ENCODE measurements at places on chromosomes 7 and 10.

DNA sequence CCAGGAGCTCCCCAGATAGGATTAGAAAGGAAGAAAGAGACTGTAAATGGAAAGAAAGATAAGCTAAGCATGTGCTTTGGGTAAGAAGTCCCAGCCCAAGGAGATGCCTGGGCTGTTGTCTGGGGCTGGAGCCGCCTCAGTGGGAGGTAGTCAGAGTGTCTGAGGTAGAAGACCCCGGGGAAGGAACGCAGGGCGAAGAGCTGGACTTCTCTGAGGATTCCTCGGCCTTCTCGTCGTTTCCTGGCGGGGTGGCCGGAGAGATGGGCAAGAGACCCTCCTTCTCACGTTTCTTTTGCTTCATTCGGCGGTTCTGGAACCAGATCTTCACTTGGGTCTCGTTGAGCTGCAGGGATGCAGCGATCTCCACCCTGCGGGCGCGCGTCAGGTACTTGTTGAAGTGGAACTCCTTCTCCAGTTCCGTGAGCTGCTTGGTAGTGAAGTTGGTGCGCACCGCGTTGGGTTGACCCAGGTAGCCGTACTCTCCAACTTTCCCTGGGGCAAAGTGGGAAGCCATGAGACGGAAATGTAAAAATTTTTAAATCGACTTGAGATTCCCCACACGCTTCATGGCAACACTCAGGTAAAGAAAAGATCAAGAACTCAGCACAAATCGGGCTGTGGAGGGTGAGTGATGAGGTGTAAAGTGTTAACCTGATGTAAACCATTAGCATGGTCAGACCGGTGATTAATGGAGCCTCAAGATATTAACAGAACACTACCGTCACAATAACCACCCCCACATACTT, 1.3 kb downstream of the HOXA1 start:
- DNase-seq: no peak

DNA sequence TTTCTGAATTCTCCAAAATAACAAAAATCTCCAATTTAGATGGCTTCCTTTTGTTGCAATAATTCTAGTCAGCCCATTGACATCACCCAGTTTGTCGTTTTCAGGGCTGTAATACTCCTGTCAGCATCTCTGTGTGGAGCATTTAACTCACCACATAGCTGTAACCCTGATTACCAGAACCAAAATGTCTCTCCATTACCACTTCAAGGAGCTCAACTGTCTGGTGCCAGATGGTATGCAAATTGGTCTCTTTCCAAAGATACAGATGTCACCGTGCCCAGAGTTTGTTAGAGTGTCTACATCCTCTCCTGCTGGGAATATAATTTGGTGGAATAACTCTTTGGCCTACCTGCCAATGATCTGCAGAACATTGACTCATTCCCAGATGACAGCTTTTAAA, 350.3 kb upstream of the POT1 start:
- no peak for DNase-seq

GRCh38 chr7:23458044-23458443, 12.2 kb downstream of the IGF2BP3 start:
- no peak for DNase-seq

DNA sequence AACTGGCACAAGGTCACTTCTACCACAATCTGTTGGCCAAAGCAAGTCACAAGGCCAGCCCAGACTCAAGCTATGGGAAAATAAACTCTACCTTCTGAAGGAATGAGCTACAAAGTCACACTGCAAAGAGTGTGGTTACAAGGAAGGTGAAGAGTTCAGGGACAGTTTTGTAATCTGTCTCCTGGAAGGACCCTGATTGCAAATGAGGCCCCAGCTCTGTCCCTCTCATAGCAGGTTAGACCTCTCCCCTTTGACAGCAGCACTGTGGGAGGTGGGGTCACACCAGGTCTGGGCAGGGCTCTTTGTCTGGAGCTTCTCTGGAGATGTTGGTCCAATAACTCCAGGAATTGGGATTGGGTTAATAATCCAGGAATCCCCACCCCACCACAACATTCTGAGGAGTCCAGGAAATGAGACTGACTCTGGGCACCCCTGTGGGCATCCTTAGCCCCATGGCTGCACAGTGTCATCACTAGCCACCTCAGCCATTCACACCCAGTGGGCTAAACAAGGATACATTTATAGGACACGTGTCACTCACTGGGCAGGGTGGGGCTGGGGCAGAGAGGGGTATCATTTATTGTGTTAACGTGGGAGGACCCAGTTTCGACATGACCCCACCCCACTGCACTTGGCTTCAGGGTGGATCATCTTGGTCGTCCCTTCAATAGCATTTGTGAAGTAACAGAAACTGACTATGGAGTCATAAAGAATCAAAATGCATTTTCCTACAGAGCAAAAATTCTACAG, 23.7 kb upstream of the C10orf105 start:
- DNase-seq: no peak

- DNase-seq: no peak
These were observed 47.3 kb downstream of the ITGA8 start for GRCh38 chr10:15672469-15672868.

DNA sequence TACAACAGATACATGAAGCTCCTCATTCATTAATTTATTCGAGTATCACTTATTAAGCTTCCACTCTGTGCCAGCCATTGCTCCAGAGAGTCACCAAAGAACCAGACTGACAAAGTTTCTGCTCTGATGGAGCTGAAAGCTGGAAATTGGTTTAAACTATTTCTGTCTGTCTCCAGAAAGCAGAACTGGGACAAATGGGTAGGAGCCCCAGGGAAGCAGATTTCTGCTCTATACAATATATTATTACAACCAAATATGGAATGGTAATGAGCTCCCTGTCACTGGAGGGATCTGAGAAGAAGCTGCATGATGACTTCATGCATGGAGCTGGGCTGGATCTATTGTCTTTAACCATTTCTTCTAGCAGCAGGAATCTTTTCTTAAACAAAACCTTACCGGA, 165.4 kb upstream of the ADO start:
- no peak for DNase-seq

DNA sequence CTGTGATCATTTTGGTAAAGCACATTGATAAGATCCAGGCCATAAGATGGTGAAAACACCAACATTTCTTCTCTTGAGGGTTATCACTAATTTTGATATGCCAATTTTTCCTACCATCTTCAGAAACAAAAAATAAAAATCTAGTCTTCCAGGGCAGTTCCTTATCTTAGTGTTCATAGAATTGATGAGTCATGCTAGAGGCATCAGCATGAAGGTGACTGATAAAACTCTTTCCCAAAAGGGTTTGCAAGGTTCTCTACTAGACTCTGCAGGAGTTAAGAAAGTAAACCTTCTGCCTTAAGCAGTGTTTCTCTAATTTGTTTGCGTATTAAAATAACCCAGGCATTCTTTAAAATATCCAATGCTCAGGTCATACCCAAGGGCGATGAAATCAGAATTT, 483.1 kb upstream of the CNTNAP2 start:
- no peak for DNase-seq

GRCh38 chr10:70478191-70479164, at the start of gene PALD1:
TSS of gene PALD1 (plus strand) at chr10:70478767. CDS start at chr10:70525952, 47,185 bp downstream.
- DNase-seq: peak; percentile 14

DNA sequence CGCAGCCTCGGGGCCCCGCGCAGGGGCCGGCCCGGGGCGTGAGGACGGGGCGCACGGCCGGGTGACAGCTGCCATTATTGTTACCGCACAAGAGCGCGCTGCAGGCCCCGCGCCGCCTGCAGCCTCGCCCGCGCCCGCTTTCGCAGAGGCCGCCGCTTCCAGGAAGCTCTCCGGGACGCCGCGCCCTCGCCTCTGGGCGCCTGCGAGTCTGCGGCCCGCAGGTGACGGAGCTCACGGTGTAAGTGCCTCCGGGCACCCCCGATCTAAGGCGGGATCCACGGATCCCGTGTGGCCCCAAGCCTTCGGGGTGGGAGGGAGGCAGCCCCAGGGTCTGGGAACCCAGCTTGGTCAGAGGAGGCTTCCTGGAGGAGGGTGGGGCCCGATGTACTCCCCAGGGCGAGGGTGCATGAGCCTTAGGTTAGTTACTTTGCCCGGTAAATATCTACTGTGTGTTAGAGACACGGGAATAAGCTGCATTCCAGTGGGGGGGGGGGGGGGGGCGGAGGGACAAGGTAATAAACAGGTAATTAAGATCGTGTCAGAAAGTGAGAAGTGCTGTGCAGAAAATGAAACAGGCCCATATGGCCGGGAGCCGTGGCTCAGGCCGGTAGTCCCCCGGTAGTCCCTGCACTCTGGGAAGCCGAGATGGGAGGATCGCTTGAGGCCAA, 638 bp downstream of the IQCE start:
- DNase-seq: no peak

DNA sequence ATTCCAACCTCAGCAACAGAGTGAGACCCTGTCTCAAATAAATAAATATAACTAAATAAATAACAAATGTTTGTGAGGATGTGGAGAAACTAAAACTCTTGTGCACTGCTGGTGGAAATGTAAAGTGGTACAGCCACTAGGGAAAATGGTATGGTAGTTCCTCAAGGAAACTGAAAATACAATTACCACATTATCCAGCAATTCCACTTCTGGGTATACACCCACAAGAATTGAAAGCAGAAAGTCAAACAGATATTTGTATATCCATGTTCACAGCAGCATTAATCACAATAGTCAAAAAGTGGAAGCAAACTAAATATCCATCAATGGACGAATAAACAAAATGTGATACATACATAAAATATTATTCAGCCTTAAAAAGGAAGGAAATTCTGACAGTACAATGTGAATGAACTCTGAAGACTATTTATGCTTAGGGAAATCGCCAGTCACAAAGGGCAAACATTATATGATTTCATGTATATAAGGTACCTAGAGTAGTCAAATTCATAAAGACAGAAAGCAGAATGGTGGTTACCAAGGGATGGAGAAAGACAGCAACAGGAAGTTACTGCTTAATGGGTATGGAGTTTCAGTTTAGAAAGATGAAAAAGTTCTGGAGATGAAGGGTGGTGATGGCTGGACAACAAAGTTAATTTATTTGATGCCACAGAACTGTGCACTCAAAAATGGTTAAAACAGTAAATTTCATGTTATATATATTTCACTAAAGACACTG, 9.8 kb downstream of the ARHGAP12 start:
- DNase-seq: no peak

DNA sequence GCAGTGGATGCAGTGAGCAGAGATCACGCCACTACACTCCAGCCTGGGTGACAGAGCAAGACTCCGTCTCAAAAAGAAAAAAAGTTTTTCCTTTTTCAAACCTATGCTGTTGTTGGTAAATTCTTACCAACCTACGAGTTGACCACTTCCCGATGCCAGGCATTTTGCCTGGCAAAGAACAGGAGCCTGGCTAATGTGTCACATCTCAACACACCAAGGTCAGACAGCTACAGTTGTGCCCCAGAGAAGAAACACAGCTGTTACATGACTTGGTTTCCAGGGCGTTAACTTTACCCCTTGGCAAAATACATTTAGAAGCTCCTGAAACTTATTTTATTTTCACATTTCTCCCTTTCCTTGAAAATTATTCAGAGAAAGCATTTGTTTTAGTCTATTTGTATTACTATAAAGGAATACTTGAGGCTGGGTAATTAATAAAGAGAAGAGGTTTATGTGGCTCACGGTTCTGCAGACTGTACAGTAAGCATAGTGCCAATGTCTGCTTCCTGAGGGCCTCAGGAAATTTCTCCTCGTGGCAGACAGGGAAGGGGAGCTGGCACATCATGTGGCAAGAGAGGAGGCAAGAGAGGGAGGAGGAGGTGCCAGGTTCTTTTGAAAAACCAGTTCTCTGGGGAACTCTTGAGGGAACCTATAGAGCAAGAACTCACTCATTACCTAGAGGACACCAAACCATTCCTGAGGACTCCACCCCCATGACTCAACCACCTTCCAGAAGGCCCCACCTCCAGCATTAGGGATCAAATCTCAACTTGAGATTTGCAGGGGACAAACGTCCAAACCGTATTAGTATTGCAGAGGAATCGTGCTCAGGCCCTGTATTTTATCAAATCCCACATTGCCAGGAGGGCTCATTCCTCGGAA, 83.3 kb downstream of the PAXIP1 start:
- no peak for DNase-seq

GRCh38 chr10:604716-605631, 84.5 kb downstream of the DIP2C start:
- no peak for DNase-seq

DNA sequence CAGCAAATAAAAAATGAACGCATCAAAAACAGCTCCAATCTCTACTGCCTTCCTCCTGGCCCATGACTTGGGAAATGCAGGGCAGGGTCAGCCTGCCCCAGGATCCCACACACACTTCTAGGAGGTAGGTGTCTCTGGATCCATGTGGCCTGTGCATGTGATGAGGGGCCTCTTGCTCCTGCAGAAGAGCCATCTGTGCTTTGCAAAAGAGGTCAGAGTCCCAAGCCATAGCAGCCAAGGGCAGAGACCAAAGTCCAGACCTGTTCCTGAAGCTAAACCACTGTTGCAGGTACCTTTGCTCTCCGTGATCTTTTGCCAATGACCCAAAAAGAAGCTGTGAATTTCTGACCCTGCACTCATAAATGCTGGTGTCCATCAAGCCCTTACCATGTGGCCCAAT, 57.1 kb downstream of the KCNMA1 start:
- no peak for DNase-seq

GRCh38 chr7:106611911-106612310, 49.0 kb downstream of the CCDC71L start:
- peak; percentile 69 for DNase-seq

- DNase-seq: peak; percentile 28
These were observed 42.8 kb downstream of the GLI3 start for GRCh38 chr7:42194238-42194637.

DNA sequence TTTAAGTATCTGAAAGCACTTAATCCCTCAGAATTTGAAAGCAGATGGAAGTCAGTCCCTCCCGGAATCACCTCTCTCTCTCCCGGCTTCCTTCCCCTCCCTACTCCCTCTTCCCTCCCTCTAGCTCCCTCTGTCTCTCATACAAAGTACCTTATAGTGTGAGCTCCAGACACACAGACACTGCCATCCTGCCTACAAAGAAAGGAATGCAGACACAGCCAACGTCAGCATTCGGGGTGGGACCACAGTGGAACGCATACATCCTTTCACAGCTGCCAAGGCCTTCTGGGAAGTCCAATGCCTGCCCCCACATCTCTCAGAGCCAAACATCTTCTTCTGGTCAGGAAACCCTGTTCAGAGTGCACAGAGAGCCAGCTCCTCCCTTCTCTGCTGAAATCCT, 9.3 kb downstream of the NOD1 start:
- DNase-seq: peak; percentile 100

DNA sequence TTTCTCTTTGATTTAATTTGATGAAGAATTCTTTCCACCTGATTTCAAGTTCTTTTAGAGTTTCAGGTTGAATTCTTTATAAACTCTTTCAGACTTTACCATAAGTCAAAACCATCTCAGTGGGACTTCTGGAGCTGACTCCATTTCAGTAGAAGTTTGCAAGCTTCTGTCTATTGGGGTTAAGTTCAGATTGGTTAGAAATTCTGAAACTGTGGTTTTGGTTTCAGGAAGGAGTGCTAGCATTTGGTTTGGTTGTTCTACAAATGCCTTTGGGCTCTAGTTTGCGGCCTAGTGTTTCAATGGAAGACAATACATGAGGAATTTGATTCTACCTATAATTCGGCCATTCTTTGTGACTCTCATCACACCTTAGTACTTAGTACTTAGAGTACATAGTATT, 176.8 kb upstream of the RHOBTB1 start:
- no peak for DNase-seq

Measured in fibroblast of mammary gland (primary cell).